ENCODE measurements at places on chromosomes 5 and 9.
A peak's percentile ranks its signal among the peaks of the same experiment; 100 is the strongest.

- no peak for DNase-seq
Observed at GRCh38 chr5:173053041-173053440, 3.1 kb upstream of the CREBRF start.

DNA sequence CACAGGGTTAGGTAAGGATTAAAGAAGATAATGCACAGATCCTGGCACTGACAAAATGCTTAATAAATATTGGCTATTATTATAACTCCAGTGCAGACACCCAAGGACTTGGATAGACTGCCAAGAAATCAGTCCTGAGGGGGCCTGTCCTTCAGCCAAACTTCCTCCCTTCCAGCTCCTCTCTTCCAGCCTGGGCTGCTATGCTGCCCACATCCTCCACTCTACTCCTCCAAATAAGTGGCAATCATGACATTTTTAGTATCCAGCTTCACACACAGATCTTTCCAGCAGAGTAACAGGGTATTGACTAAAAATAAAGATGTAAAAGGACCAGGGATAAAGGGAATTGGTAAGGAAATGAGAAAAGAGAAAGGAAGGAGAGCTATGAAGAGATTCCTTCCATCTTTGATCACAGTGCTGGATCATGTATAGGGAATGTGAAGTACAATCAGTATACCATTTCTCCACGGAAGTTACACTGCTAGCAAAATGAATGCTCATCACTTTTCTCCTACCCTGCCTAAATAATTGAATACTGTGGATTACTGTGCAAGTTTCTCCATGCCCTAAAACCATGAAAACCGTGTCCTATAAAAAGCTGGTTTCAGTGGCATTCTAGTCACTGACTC, 136.0 kb upstream of the OSMR start:
- DNase-seq = no peak

- no peak for DNase-seq
Observed at GRCh38 chr5:151093476-151093889, 12.6 kb upstream of the TNIP1 start.

- DNase-seq = no peak
Observed at GRCh38 chr9:108093773-108094675, 604.5 kb upstream of the KLF4 start.

- DNase-seq = no peak
Observed at GRCh38 chr5:758698-759053, 25.9 kb downstream of the ZDHHC11B start.

- no peak for DNase-seq
Observed at GRCh38 chr9:87184956-87185642, 237.8 kb upstream of the GAS1 start.

DNA sequence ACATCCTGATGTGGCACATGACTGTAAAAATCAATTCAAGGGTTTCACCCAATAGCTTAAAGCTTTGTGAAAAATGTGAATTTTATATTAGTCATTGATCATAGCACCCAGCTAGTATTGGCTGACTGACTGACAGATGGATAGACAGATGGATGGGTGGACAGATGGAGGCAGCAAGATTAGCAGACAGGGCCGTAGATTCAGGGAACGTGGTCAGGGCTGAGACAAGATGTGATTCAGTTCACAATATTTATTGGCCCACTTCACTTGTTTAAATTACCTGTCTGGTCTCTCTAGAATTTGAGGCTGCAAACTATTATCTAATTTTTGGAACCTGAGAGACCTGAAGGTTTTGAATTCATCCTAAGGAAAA, 12.0 kb upstream of the PCSK5 start:
- no peak for DNase-seq

GRCh38 chr5:137619191-137619870, 116.6 kb downstream of the KLHL3 start:
- peak; percentile 39 for DNase-seq

- DNase-seq = no peak
Observed at GRCh38 chr9:121667214-121667613, 15.8 kb downstream of the DAB2IP start.

DNA sequence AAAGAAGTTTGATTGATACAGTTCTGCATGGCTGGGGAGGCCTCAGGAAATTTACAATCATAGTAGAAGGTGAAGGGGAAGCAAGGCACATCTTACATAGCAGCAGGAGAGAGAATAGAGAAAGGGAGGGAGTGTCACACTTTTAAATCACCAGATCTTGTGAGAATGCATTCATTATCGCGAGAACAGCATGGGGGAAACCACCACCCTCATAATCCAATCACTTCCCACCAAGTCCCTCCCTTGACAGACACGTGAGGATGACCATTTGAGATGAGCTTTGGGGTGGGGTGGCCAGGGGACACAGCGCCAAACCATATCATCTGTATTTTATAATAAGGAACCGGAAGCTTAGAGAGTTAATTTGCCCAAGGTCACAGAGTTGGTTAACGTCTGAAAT, 13.7 kb upstream of the FOCAD start:
- DNase-seq = no peak
